ENCODE measurements at places on chromosomes 1 and 21.

DNA sequence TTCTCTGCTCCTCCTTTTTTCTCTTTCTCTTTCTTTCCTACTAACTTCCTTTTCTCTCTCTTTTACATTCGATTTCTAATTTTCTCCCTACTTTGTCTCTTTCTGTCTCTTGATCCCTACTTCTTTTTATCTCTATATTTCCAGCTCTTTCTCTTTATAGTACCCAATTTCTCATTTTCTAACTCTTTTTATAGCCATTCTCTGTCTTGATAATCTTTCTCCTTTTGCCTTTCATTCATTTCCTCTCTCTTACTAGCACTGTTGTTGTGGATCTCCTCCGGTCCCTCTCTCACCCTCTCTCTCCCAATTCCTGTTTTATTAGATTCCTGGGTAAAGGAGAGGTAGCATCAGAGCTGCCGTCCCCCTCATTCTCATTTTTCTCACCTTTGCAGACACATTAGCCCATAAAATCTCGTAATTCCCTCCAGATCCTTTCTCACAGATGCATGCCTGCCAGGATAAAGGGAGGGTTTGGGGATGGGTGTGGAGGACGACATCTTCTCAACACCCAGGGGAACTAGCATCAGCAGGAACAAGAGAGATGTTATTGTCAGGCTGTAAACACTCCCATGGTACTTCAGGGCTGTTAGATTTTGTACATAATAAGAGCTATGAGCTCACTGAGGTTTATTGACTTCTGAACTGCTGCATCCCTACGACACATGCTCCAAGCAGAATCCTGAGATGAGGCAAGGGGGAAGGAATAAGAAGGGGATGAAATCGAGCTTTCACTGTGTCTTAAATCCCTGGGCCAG, 159.0 kb upstream of the GALNT2 start:
- no peak for DNase-seq

GRCh38 chr1:173573596-173573995, 29.3 kb downstream of the SLC9C2 start:
- DNase-seq, result no peak

GRCh38 chr21:17495680-17496079, 17.2 kb upstream of the CXADR start:
- DNase-seq, result no peak

DNA sequence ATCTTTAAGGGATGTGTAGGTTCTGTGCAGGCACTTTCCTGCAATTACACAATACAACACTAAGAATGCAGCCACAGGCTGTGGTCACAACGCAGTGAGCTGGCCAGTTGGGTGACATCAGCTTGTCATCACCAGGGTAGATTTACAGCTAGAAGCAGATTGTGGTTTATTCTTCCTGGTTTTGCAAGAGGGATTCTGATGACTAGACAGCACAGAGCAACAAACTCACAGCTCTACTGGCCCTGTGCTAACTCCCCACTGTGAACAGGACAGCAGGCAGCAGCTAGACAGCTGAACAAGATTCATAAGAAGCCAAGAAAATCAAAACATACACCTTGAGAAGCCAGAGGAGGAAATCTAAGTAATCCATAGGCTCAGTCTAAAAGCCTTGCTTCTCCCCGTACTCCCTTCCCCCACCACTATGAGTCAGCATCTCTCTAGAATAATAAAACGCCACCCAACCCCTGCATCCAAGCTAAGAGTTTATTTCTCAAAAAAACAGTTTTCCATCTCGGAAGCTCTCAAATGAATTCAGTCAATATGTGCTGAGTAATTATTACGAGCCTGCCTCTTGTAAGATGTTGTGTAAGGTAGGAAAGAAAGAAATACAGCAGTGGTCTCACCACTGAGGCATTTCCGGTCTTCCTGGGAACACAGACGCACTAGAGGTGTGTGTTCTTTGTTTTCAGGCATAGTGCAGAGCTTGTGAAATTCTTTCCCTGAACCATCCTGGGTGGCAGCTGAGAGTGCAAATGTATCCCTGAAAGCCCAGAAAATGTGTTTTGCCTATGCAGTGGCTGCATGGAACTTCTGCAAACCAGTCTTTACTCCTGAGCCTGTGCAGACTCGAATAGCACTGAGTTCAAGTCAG, 162.8 kb downstream of the NTPCR start:
- DNase-seq, result peak; percentile 79

DNA sequence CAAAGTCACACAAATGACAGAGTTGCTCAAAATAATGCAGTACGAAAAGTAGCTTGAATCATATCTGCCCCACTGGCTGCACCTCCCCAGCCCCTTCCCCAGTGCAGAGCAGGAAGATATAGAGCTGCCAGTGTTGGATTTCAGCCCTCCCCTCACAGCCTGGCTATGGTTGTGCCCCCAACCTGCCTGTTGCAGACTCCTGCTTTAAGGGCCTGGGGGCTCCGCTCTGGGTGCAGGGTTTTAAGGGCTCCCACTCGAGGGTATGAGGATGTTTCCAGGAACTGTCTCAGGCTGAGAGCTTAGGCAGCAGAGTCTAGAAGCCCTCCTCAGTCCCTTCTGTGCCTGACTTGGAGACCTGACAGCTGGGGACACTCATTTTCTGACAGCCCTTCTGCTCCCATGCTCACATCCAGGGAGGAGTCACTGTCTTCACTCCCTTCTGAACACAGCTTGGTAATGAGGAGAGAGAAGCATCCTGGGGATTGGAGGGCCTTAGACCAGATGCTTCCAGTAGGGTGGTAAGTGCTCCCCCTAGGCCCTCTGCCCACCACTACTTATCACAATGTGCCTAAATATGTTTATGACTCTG, 4.6 kb downstream of the S100A9 start:
- no peak for DNase-seq

DNA sequence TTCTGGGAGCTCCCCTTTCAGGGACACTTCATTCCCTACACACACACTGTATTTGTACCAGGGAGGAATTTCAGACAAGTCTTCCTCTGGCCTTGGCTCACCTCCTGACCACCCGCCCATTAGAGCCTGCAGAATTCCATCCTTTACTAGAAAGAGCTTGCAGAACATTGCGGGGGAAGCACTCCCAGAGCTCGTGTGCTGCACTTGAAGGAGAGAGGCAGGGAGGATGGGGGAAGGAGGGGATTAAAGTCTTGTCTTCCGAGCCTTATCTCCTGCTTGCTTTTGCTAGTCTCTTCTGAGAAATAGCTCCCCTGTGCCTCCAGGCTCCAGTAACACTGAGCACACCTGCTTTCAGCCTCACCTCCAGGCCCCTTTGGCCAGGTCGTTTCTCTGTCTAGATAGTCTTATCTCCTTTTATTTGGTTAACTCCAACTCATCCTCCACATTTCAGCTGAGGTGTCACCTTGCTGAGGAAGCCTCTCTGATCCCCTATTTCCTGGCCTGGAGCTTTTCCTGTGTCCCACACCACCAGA, 62.0 kb downstream of the PCNX2 start:
- no peak for DNase-seq

DNA sequence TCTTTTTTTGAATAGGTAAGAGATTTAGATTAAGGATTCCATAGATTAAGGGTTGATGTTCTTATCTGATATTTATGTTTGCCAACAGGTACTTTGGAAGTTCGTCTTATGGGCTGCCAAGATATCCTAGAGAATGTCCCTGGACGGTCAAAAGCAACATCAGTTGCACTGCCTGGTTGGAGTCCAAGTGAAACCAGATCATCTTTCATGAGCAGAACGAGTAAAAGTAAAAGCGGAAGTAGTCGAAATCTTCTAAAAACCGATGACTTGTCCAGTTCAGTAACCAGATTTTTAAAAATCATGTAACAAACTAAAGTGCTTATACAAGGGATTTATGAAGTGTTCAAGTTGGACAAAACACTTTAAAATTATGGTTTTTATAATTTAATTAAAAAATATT, 100.5 kb downstream of the PKN2 start:
- no peak for DNase-seq

GRCh38 chr1:205012391-205013140, 30.4 kb upstream of the CNTN2 start:
- no peak for DNase-seq

DNA sequence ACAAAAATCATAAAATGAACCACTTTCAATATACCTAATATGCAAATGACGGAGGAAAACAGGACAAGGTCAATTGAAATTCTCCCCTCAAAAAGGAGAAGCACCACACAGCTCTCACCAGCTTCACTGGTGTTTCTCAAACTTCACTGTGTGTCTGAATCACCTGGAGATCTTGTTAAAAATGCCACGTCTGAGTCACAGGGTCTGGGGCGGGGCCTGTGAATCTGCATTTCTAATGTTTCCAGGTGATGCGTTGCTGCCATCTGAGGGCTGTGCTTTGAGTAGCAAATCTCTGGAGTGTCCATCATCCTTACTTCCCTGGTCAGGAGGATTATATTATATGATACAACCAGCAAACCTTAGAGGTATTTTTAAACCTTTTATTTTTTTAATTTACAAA, 9.0 kb downstream of the CLDN19 start:
- no peak for DNase-seq

- no peak for DNase-seq
These were observed 119.2 kb upstream of the NGF start for GRCh38 chr1:115457289-115457688.

- DNase-seq, result no peak
These were observed 309.4 kb downstream of the BRINP3 start for GRCh38 chr1:190168116-190168892.

- DNase-seq, result no peak
These were observed 28.4 kb downstream of the WDR26 start for GRCh38 chr1:224406216-224406615.

DNA sequence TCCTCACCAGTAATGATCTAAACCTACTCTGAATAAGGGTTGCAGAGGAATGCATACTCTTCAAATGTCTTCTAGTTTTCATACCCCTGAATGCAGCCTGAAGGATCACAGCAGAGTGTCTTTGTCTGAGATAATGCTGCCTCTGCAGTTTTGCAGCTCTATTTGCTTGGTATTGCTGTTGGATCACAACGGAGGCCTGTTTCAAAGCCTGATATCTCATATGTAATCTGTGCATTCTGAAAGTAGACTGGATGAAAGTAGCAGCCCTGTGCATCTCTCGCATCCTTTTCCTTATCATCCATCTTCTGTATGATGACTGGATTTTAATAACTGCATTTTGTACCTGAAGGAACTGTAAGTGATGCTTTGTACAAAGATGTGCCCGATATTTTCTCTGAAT, 34.9 kb upstream of the F13B start:
- no peak for DNase-seq

DNA sequence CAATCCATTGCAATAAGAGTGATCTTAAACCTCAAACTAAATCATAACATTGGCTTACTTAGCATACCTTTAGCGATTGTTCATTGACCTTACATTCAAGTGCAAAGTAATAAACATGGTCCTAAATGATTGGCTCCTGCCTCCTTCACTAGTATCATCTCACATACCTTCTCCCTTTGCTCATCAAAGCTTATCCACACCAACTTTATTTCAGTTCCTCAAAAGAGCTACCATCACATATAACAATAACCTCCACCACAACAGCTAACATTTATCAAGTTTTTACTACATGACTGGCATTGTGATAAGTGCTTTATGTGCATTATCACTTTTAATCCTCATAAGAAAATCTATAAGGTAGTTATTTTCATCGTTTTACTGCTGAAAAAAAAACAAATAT, 198.8 kb downstream of the COL24A1 start:
- DNase-seq, result no peak

GRCh38 chr1:244063498-244063897, 12.4 kb downstream of the ZBTB18 start:
- DNase-seq, result no peak

GRCh38 chr1:205137901-205138300, 16.1 kb upstream of the RBBP5 start:
- no peak for DNase-seq
